ENCODE measurements at places on chromosomes 11 and 22. TPM values are rescaled to one million over a fixed set of nuclear protein-coding genes. Genes with fewer than 3 reads are reported as not detected.

Gene GLYAT
- not detected for total RNA-seq

DNA sequence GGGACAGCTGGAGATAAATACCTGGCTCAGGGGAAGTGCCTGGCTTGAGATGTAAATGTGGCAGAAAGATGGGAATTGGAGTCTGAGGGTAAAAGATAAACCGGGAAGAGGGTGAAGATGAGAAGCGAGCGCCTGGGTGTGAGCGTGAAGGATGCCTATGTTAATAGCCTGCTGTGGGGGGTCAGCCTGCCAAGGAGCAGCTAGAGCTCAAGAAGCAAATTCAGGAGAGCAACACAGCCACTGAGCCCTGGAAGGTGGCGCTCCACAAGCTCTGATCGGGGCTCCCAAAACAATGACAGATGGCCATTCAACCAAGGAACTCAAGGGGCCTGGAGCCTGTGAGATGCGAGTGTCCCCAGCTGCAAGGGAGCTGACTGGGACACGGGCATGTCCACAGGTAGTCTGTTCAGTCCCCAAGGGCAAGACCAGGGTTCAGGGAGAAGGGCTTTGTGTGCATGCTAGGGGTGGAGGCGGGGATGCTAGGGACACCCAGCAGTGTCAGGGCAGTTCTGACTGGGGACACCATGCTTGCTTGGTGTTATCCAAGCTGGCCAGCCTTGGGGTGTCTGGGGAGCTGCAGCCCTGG lies 2.8 kb downstream of the GSC2 start:
- H3K4me1 ChIP-seq = no peaks in the 10 kb centered on the region
- peaks cover 5% of the 10 kb centered on the region for H3K36me3 ChIP-seq
- no peak overlapping the region for H3K4me3 ChIP-seq
- H3K27ac ChIP-seq = no peak overlapping the region

DNA sequence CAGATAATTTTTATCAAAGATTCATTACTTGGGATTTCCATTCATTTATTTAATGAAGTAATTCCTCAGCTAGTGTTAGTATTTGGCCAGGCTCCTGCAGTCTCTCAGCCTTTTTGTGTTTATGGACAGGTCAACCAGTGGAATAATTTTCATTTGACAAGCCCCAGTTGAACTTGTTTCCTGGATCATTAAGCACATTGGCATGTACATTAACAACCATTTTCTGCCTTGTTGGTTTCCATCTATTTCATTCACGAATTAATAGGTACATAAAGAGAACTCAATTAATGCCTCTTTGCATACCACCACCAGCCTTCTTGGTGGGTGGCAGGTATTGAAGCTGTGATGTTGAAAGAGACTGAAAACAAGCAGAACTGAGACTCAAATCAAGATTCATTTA lies 745.2 kb downstream of the KCNA4 start:
- no peaks in the 10 kb centered on the region for H3K27me3 ChIP-seq
- H3K36me3 ChIP-seq = no peaks in the 10 kb centered on the region
- no peaks in the 10 kb centered on the region for H3K4me1 ChIP-seq
- no peak overlapping the region for H3K27ac ChIP-seq

Gene ADAMTS8
- not detected for total RNA-seq

Gene OR4C6
- total RNA-seq = not detected

GRCh38 chr11:106156290-106156937 lies 79.0 kb downstream of the AASDHPPT start:
- H3K27ac ChIP-seq = no peak overlapping the region
- no peaks in the 10 kb centered on the region for H3K4me1 ChIP-seq

DNA sequence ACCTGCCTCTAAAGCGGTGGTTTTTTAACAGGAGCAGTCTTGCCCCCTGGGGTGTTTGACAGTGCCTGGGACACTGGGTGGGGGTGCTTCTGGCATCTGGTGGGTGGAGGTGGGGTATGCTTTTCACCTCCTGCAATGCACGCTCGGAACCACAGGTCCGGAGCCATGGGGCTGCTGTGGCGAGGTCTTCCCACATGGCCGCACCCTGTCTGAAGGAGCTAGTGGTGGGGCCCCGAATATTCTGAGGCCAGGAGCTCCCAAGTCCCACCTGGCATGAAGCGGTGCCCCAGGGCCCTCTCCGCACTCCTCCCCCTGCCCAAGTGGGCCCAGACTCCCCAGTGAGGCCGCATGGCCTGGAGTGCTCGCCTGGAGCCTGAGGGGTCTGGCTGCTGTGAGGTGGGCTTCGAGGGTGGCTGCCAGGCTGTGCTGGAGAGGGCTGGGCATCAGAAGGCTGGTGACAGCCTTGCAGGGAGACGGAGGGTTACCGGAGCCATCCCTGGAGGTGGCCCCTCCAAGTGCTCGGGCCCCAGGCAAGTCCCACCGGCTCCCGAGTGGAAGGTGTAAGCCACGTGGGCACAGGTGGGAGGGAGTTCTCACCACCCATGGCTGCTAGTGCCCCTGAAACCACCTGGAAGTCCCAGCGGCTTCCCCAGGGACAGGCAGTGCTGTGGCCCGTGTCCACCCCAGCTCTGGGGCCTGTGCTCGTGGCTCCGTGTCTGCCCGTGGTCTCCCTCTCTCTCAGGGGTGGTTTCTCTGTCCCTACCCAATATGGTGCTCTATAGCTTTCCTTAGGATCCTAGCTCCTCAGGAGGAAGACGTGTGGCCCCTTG lies 15.1 kb downstream of the TBX1 start:
- H3K4me3 ChIP-seq = no peak overlapping the region
- no peaks in the 10 kb centered on the region for H3K27me3 ChIP-seq
- H3K27ac ChIP-seq = no peak overlapping the region
- peaks cover 10% of the 10 kb centered on the region for H3K4me1 ChIP-seq
- H3K36me3 ChIP-seq = no peaks in the 10 kb centered on the region
- no peak for DNase-seq

Gene STK33
- total RNA-seq = 4.1 TPM

GRCh38 chr22:25540166-25540907 lies 24.1 kb upstream of the GRK3 start:
- no peaks in the 10 kb centered on the region for H3K27me3 ChIP-seq
- H3K4me1 ChIP-seq = no peaks in the 10 kb centered on the region
- no peak overlapping the region for H3K27ac ChIP-seq
- no peak overlapping the region for H3K4me3 ChIP-seq
- DNase-seq = no peak

Gene TNNI2
- 23.9 TPM for total RNA-seq

Gene LARGE1
- total RNA-seq = 156 TPM

DNA sequence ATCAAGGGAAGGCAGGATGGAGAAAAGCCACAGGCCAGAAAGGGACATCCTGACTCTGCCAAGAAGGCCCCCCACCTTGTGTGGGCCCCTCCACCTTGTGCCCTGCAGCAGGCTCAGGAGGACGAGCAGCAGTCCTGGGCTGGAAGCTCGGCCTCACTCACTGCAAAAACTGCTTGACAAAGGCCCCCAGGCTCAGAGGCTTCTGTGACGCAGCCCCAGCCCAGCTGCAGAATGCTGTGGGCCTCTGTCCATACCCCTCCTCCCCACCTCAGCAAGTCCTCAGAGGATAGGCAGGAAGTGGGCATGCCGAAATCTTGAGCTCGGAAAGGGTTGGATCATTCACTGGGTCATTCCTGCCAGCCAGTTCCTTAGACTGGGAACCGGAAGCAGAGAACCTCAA lies 61.9 kb downstream of the NRXN2 start:
- no peaks in the 10 kb centered on the region for H3K4me1 ChIP-seq
- DNase-seq = no peak
- no peaks in the 10 kb centered on the region for H3K36me3 ChIP-seq
- no peak overlapping the region for H3K27ac ChIP-seq
- H3K27me3 ChIP-seq = no peaks in the 10 kb centered on the region
- no peak overlapping the region for H3K4me3 ChIP-seq

GRCh38 chr11:74837191-74837590 lies 88.5 kb downstream of the RNF169 start:
- no peaks in the 10 kb centered on the region for H3K4me1 ChIP-seq
- no peak overlapping the region for H3K27ac ChIP-seq
- H3K4me3 ChIP-seq = no peak overlapping the region
- H3K27me3 ChIP-seq = no peaks in the 10 kb centered on the region
- no peak for DNase-seq

GRCh38 chr22:37324340-37325038 lies 42.2 kb downstream of the CYTH4 start:
- peak overlapping the region; percentile 6 for H3K27ac ChIP-seq
- DNase-seq = no peak
- H3K4me3 ChIP-seq = peak overlapping the region; percentile 41
- peaks cover 2% of the 10 kb centered on the region for H3K4me1 ChIP-seq

- no peak overlapping the region for H3K4me3 ChIP-seq
- H3K4me1 ChIP-seq = no peaks in the 10 kb centered on the region
- no peaks in the 10 kb centered on the region for H3K27me3 ChIP-seq
- no peak overlapping the region for H3K27ac ChIP-seq
- H3K36me3 ChIP-seq = no peaks in the 10 kb centered on the region
Observed at GRCh38 chr11:58330861-58331260, 28.0 kb downstream of the OR5B17 start.

DNA sequence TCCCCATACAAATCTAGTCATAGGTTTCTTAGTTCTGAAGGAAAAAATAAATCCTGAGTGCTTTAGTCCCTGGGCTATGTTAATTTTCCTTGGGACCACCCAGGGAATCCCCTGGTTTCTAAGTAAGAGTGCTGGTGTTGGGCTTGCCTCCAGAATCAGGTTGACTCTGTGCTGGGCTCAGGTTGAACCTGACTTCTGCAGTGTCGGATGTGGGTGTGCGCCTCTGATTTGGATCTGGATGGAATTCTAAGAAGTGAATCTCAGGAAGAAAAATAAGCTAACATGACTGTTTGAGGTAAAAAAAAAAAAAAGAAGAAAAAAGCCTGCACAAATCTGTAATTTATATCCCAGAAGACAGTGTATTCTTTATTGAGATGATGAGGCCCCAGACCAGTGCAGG lies 29.0 kb upstream of the NELL1 start:
- H3K36me3 ChIP-seq = no peaks in the 10 kb centered on the region
- H3K27ac ChIP-seq = no peak overlapping the region
- no peaks in the 10 kb centered on the region for H3K27me3 ChIP-seq
- DNase-seq = no peak
- H3K4me1 ChIP-seq = no peaks in the 10 kb centered on the region

Measured in Peyer's patch (tissue), 4 donors.